ENCODE measurements at places on chromosomes 3 and 15.

DNA sequence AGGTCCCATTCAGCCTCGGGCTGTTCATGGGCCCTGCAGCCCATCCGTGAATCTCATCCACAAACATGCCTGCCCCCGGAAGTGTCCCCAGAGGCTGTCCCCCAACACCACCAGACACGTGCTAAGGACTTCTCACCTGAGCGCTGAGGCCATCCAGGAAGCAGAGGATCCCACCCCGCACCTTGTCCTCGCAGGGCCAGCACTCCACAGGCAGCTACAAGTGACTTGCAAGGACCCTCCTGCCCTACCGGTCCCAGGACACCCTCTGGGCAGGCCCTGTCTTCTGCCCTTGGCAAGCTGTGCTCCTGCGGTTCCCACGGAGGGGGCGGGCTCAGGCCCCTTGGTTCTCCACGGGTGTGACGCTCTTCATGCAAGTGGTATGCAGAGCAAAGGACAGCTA lies 146.0 kb downstream of the NUP210 start:
- DNase-seq: no peak

DNA sequence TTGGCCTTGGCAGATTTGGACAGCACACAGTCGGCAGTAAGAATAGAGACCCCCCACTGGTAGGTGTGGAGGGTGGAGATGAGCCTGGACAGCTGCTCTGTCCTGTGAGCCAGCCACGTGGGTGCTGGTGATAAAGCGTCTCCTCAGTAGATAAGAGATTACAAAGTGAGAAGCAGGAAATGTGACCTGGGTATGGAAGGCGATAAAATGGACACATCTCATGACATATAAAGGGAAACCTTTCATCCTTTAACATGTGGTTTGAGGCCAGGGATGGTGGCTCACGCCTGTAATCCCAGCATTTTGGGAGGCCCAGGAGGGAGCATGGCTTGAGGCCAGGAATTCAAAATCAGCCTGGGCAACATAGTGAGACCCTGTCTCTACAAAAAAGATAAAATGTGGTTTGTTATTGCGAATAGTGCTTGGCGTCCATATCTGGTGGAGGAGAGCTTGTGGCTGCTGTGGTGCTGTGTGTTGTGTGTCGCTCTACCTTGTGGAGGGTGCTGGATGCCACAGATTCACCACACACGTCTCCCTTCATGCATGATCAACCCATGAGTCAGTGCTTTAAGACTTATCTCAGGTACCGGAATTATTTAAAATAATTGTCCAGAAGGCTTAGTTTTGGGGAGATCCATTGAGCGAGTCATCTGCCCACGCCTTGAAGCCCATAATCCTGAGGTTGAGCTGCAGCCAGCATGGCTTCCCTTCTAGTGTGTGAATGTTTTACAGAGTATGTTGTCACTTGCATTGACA lies 157.0 kb downstream of the GABRG3 start:
- DNase-seq: no peak

DNA sequence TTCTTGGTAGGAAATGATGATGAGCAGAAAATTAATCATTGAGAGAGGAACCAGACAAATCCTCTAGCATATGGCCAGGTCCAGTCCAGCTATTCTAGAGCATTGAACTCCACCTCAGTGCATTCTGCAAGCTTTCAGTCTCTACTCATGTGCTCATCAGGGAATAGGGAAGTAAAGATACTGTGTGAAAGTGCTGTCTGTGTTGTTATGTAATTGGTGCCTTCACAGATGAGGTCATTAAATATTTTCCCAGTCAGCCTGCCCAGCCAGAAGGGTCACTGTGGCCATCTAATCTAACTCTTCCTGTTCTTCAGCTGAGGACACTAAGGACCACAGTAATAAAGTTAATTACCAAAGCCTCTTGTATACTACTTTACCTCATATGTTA lies 28.2 kb downstream of the C3orf62 start:
- no peak for DNase-seq

- no peak for DNase-seq
These were observed 328.5 kb upstream of the PPP2R3A start for GRCh38 chr3:135637013-135637412.

DNA sequence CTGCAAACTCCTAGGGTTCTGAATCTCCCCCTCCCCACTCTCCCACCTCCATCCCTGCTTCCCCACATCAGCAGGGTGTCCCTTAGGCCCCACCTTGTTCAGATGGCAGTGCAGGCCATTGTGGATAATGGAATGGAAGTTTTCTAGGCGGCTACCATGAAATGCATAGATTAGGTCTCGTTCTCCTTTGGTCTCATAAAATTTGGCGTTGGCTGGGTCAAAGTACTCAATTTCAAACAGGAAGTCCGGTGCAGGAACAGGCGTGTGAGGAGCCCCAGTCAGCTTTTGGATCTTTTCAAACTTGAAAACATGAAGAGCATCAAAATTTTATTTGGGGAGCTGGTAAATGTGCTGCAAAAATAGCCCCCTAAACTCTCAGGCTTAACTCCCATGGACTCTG lies 20.2 kb downstream of the PARP16 start:
- DNase-seq: no peak

DNA sequence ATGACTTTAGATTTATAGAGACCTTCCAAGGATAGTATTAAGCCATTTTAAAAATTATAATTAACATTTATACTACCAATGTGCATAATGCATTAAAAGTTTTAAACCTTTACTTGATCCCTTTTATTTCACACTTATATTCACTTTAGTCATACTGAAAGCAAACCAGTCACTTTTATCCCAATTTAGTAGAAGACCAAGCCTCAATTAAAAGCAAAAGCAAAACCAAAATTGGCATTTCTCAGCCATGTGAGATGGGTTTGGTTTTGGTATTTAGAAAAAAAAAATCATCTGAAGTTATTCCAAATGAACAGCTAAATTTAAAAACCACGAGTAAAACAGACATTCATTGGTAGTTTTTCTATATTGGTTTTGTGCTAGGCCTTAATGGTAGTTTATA lies 249.4 kb downstream of the LPP start:
- no peak for DNase-seq

- no peak for DNase-seq
These were observed 618.6 kb downstream of the NAALADL2 start for GRCh38 chr3:175477651-175478224.

DNA sequence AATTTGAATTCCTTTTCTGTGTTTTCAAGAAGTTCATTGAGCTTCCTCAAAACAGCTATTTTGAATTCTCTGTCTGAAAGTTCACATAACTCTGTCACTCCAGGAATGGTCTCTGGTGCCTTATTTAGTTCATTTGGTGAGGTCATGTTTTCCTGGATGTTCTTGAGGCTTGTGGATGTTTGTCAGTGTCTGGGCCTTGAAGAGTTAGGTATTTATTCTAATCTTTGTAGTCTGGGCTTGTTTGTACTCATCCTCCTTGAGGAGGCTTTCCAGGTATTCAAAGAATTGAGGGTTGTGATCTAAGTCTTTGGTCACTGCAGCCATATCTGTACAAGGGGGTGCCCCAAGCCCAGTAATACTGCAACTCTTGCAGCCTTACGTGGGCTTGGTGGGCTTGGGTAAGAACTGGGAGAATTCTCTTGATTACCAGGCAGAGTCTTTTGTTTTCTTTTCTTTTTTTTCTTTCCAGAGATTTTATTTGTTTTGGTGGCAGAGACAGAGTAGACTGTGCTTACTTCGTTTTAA lies 19.3 kb upstream of the CCNDBP1 start:
- no peak for DNase-seq

DNA sequence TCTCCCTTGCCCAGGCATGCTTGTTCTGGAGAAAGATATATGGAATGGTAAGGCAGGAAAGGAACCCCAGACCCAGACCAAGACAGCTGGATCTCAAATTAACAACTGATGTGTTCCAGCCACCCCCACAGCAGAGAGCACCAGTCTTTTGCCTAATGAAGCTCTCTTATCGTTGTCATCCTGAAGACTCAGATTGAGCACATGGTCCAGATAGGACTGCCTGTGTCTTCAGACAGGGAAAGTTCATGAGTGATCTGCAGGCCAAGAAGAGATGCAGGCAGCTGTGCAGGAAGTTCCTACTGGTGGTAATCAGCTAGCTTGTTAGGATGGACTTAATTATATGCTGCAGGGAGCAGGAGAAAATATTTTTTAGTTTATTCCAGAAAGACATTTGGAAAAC lies 53.3 kb downstream of the PPP2R3A start:
- DNase-seq: no peak

GRCh38 chr3:186054792-186055352 lies 54.0 kb downstream of the ETV5 start:
- no peak for DNase-seq

GRCh38 chr15:28942571-28942970 lies 56.8 kb downstream of the APBA2 start:
- DNase-seq: no peak

- DNase-seq: no peak
These were observed 790 bp downstream of the DAZL start for GRCh38 chr3:16604433-16604832.

- DNase-seq: no peak
These were observed 1.3 kb downstream of the DGKG start for GRCh38 chr3:186360779-186361178.

- DNase-seq: no peak
These were observed 62.4 kb upstream of the P3H2 start for GRCh38 chr3:190183121-190183520.

DNA sequence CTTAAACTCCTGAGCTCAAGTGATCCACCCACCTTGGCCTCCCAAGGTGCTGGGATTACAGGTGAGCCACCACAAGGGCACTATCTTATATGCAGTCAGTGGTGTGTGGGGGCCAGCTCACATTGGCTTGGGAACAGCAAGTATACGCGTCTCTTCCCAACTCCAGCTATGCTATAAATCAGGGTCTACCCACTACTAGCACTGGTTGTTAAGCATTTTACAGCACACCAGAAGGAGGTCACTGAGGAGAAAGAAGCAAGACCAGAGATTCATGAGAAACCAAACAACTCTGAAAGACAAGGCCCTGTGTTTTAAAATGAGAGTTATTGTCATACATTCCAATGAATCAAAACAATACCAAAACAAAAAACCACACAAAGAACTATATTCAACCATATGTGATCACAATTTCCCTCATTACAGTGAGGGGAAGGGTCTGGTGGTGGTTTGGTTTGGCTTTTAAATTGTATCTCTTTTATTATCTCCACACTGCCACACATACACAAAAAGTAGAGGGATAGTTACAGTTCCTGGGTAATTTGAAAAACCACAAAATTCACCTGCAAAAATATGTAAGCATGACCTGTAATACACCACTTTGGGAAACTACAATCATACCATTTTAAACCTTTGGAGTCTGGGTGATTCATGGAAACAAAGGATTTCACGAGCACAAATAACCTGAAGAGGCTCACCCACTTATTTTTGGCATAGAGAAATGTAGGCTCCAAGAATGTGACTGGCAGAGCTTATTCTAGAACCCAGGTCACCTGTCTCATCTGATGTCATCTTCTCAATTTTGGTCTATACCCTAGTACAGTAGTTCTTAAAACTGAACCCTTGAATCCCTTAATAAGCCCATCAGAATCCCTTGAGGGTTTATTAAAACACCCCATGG lies 5.2 kb downstream of the MAGI1 start:
- DNase-seq: no peak

- peak; percentile 34 for DNase-seq
These were observed 43.9 kb upstream of the PLXND1 start for GRCh38 chr3:129650256-129650872.

DNA sequence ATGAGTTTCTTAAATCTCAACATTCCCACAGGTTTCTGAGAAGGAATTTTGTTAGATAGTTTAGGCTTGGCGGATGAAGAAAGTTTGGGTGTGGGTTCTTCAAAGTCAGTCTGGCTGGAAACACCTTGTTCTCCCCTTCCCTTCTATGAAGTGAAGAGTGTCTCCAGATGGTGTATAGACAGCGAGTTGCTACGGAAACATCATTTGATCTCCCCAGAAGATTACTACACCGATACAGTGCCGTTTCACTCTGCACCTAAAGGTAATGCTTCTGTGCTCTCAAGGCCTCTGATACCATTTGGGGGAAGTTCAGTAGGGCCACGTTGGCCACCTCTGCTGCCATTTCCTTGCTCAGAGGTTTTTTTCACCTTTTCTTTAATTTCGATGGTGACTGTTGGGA lies 20.6 kb downstream of the DLEC1 start:
- DNase-seq: no peak

GRCh38 chr15:25903024-25903581 lies 40.0 kb upstream of the ATP10A start:
- no peak for DNase-seq

- DNase-seq: no peak
These were observed 22.3 kb downstream of the THRB start for GRCh38 chr3:24472358-24472757.

DNA sequence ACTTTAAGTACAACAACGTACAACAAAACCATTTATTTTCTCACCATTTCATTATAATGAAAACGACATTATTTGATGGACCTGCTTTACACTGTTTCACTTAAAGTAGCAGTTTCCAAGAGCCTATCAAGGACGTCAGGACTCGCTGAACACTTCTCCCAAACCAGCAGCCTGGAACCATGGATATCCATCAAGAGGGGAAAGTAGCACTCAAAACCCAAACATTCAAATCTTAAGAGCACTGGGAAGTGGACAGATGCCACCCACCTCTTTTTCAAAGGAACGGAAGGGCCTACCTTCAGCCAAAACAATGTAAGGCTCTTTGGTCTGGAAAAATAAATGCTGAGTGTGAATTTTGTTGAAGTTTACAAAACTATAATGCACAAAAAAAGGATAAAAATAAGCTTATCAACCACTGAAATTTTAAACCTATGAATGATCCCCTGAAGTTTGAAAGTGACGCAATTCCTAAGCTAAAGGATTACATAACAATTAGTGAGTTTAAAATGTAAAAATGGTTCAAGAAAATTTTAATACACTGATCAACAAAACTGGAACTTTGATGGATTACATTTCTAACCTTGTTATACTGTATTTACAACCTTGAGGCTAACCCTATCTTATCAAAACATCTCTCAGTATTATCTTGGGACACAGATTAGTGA lies 4.6 kb downstream of the PIK3R4 start:
- DNase-seq: no peak

DNA sequence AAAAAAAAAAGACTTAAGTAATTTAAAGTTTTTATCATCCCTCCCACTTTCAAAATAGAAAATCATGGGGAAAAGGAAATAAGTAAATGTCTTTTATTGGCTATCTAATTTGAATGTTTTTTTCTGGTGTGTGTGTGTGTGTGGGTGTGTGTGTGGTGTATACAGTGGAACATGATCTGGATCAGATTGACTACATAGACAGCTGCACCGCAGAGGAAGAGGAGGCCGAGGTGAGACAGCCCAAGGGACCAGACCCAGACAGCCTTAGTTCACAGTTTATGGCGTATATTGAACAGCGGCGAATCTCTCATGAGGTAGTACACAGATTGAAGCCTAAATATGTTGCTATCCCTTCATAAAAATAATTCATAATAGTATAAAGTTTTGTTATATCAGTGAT lies 44.5 kb downstream of the LRCH3 start:
- no peak for DNase-seq

- DNase-seq: no peak
These were observed 78.3 kb downstream of the RSL24D1 start for GRCh38 chr15:55118344-55118870.

All from HS-5 (cell line).